ENCODE measurements at places on chromosomes 2 and 18. TPM values are rescaled to one million over a fixed set of nuclear protein-coding genes. Genes with fewer than 3 reads are reported as not detected.

GRCh38 chr2:168443818-168444217, 12.3 kb upstream of the CERS6 start:
- no peak overlapping the region for H3K27ac ChIP-seq
- H3K27me3 ChIP-seq = no peaks in the 10 kb centered on the region
- no peaks in the 10 kb centered on the region for H3K36me3 ChIP-seq
- no peaks in the 10 kb centered on the region for H3K4me1 ChIP-seq
- peak; percentile 17 for DNase-seq

- H3K4me1 ChIP-seq = peaks cover 8% of the 10 kb centered on the region
Measured at GRCh38 chr18:23057096-23057495, 78.2 kb upstream of the CABLES1 start.

DNA sequence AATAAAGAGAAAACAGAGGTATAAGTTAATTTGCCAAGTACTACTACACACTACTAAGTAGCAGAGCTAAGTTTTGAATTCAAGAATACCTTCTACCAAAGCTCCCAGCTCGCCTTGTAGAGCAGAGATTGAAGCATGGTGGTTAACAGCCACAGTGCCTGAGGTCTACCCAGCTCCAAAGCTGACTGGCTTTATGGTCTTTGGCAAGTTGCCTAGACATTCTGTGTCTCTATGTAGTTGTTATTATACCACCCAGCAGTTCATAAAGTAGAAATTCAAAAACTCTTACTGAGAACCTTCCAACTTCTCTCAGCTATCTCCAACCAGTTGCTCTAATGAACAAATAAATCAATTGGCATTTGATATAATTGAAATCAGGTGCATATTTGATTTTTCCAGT, 87.8 kb downstream of the PDE11A start:
- no peaks in the 10 kb centered on the region for H3K36me3 ChIP-seq

DNA sequence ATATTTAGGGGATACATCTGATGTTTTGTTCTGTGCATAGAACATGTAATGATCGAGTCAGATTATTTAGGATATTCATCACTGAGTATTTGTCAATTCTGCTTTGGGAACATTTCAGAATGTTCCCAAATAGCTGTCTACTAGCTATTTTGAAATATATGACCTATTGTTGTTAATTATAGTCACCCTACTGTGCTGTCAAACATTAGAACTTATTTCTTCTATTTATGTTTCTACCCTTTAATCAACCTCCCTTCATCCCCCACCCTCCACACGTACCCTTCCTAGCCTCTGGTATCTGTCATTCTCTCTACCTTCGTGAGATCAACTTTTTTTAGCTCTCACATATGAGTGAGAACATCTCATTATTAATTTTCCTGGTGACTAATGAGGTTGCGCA, 40.9 kb downstream of the ANKRD12 start:
- H3K4me3 ChIP-seq = no peak overlapping the region
- H3K27ac ChIP-seq = no peak overlapping the region
- DNase-seq = no peak
- H3K4me1 ChIP-seq = no peaks in the 10 kb centered on the region
- peaks cover 2% of the 10 kb centered on the region for H3K36me3 ChIP-seq

GRCh38 chr2:55311444-55311870, 42.4 kb upstream of the MTIF2 start:
- H3K4me3 ChIP-seq = no peak overlapping the region
- H3K27ac ChIP-seq = no peak overlapping the region
- H3K27me3 ChIP-seq = no peaks in the 10 kb centered on the region
- peaks cover 31% of the 10 kb centered on the region for H3K4me1 ChIP-seq

GRCh38 chr18:62876828-62877227, 161.5 kb downstream of the PHLPP1 start:
- no peaks in the 10 kb centered on the region for H3K27me3 ChIP-seq
- no peak overlapping the region for H3K4me3 ChIP-seq
- DNase-seq = no peak
- H3K27ac ChIP-seq = no peak overlapping the region

- peaks cover 10% of the 10 kb centered on the region for H3K4me1 ChIP-seq
- H3K27ac ChIP-seq = no peak overlapping the region
- DNase-seq = no peak
- H3K27me3 ChIP-seq = no peaks in the 10 kb centered on the region
- H3K36me3 ChIP-seq = no peaks in the 10 kb centered on the region
Measured at GRCh38 chr2:237631801-237632585, 4.6 kb downstream of the LRRFIP1 start.

- no peaks in the 10 kb centered on the region for H3K27me3 ChIP-seq
- peak; percentile 65 for DNase-seq
- H3K36me3 ChIP-seq = no peaks in the 10 kb centered on the region
- H3K4me3 ChIP-seq = peak within 1 kb of the TSS; percentile 71
- peak within 1 kb of the TSS; percentile 87 for H3K27ac ChIP-seq
- H3K4me1 ChIP-seq = peaks cover 14% of the 10 kb centered on the region
Measured at GRCh38 chr2:237590272-237591140, at the start of gene RAB17. TSS of gene RAB17 (minus strand) at chr2:237590734. CDS start at chr2:237586154, 4,580 bp downstream.

GRCh38 chr2:71944806-71945602, 202.7 kb downstream of the CYP26B1 start:
- no peak overlapping the region for H3K27ac ChIP-seq
- DNase-seq = no peak
- H3K36me3 ChIP-seq = no peaks in the 10 kb centered on the region
- H3K4me1 ChIP-seq = no peaks in the 10 kb centered on the region
- no peaks in the 10 kb centered on the region for H3K27me3 ChIP-seq
- no peak overlapping the region for H3K4me3 ChIP-seq

- H3K27me3 ChIP-seq = no peaks in the 10 kb centered on the region
- no peak overlapping the region for H3K4me3 ChIP-seq
- H3K27ac ChIP-seq = no peak overlapping the region
- peaks cover 1% of the 10 kb centered on the region for H3K4me1 ChIP-seq
- H3K36me3 ChIP-seq = no peaks in the 10 kb centered on the region
Measured at GRCh38 chr2:98747888-98748287, 17.0 kb upstream of the MGAT4A start.

DNA sequence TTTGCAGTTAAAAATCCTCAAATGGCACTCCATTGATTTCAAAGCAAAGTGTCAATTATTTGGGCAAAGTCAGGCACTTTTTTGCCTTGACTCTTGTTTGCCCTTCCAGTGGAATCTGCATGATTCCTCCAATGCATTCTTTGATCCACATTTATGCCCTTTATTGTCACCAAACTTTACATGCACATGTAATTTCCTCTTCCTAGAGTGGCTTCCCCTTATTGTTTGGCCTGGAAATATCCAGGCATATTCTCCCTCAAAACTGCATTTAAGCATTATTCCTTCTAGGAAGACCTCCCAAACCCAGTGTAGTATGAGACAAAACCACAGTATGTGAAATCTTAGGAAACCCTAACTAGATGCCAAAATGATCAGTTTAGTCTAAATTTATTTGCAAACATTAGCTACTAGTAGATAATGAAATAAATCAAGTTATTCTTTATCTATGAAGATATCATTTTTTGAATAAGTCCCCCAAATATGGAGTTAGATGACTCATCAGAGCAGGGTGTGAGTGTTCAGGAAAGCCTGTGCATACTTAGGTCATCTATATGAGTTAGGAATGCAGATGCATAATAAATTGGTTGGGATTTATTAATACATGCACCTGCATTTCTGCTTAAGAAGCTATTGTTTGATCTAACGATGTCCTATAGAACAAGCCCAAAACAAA, 433.3 kb upstream of the TCF4 start:
- H3K27me3 ChIP-seq = no peaks in the 10 kb centered on the region
- H3K4me3 ChIP-seq = no peak overlapping the region
- no peaks in the 10 kb centered on the region for H3K36me3 ChIP-seq
- H3K4me1 ChIP-seq = peaks cover 3% of the 10 kb centered on the region
- DNase-seq = no peak
- H3K27ac ChIP-seq = no peak overlapping the region

GRCh38 chr2:8137801-8138200, 544.1 kb upstream of the ID2 start:
- H3K4me3 ChIP-seq = no peak overlapping the region
- no peaks in the 10 kb centered on the region for H3K27me3 ChIP-seq
- no peaks in the 10 kb centered on the region for H3K4me1 ChIP-seq
- no peak for DNase-seq

- no peaks in the 10 kb centered on the region for H3K36me3 ChIP-seq
- DNase-seq = no peak
- no peaks in the 10 kb centered on the region for H3K27me3 ChIP-seq
- no peaks in the 10 kb centered on the region for H3K4me1 ChIP-seq
Measured at GRCh38 chr18:35776473-35776872, 194.9 kb downstream of the GALNT1 start.

GRCh38 chr2:85758361-85759256, 4.8 kb downstream of the ATOH8 start:
- no peak overlapping the region for H3K27ac ChIP-seq
- peaks cover 6% of the 10 kb centered on the region for H3K4me1 ChIP-seq
- H3K4me3 ChIP-seq = no peak overlapping the region
- H3K36me3 ChIP-seq = no peaks in the 10 kb centered on the region
- peaks cover 26% of the 10 kb centered on the region for H3K27me3 ChIP-seq

- H3K27ac ChIP-seq = no peak overlapping the region
- no peaks in the 10 kb centered on the region for H3K4me1 ChIP-seq
- no peaks in the 10 kb centered on the region for H3K36me3 ChIP-seq
- no peak overlapping the region for H3K4me3 ChIP-seq
Measured at GRCh38 chr2:160453111-160453820, 40.3 kb downstream of the RBMS1 start.

DNA sequence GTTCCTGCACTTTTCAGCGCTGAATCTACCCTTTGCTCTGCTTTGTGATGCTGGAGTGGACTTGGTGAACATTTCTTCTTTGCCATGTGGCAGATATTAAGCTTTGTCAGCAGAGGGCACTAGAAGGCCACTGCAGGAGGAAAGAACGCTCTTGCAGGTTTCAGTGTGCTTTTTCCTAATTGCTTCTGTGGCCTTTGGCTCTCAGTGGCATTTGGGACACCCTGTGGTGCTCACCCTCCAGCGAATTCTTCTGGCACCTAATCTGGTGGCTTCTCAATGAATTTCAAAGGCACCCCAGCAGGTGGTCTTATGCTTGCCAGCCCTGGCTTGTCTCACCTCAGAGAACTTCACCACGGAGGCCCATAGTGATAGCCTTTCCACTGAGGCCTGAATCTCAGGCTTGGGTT, 146.7 kb downstream of the MYO3B start:
- H3K27ac ChIP-seq = no peak overlapping the region
- peak; percentile 66 for DNase-seq
- no peaks in the 10 kb centered on the region for H3K36me3 ChIP-seq

DNA sequence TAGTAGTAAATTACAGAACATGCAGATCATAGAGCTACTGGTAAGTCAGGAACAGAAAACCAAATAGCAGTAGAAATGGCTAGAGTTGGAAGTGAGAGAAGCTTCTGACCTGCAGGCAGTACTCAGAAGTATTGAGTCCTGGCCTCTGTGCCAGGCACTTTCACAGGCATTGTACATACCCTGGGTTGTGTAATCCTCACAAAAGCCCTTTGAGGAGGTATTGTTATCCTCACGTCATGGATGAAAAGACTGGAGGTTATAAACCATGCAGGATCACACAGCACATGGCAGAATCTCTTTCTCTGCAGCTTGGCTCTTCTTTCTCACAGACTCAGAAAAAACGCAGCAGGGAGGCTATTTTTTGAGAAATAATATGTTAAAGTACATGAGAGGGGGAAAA, 789.3 kb upstream of the FAM98A start:
- H3K27ac ChIP-seq = no peak overlapping the region
- DNase-seq = no peak
- no peaks in the 10 kb centered on the region for H3K27me3 ChIP-seq
- no peaks in the 10 kb centered on the region for H3K36me3 ChIP-seq
- no peaks in the 10 kb centered on the region for H3K4me1 ChIP-seq

- peaks cover 13% of the 10 kb centered on the region for H3K4me1 ChIP-seq
- no peaks in the 10 kb centered on the region for H3K27me3 ChIP-seq
- no peaks in the 10 kb centered on the region for H3K36me3 ChIP-seq
- no peak overlapping the region for H3K4me3 ChIP-seq
Measured at GRCh38 chr2:127140538-127140937, 33.6 kb upstream of the BIN1 start.

DNA sequence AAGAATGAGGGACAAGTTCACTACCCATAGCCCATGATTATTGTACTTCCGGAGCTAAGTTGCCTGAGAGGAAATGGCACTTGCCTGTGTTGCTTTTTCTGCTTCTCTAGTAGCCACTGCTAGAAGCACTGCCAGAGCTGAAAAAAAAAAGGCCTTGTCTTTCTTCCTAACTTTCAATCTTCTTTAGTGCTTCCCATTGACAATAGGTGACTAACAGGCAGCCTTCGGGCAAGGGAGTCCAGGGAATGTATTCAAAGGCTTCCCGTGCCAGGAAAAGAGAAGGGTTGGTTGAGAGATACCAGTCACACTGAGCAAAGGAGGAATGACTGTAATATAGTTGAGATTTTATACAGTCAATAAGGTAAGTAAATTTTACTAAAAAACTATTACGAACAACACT, 242.0 kb downstream of the CALCRL start:
- H3K27me3 ChIP-seq = no peaks in the 10 kb centered on the region
- DNase-seq = peak; percentile 5
- H3K36me3 ChIP-seq = no peaks in the 10 kb centered on the region
- H3K4me1 ChIP-seq = no peaks in the 10 kb centered on the region
- no peak overlapping the region for H3K27ac ChIP-seq
- no peak overlapping the region for H3K4me3 ChIP-seq

DNA sequence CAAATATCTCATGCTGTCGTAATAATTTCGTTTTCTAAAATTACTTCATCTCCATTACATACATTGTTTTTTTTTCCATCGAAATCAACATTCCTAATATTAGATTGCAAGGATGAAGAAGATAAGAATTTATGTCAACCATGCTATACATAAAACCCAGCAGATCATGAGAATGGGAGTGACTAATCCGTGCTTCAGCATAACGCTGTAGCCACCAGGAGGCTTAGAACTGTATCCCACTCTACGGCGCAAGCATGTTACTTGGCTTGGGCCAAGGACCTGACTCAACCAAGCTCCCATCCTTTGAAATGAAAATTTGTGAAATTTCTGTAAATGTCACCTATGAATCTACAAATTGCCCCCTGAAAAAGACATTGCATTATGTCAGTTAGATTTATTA, 392.5 kb downstream of the FIGN start:
- H3K4me1 ChIP-seq = peaks cover 8% of the 10 kb centered on the region
- no peak overlapping the region for H3K4me3 ChIP-seq

GRCh38 chr2:220556658-220557057, 929.2 kb downstream of the SLC4A3 start:
- DNase-seq = peak; percentile 36
- H3K27me3 ChIP-seq = no peaks in the 10 kb centered on the region
- H3K27ac ChIP-seq = no peak overlapping the region
- H3K4me3 ChIP-seq = no peak overlapping the region

DNA sequence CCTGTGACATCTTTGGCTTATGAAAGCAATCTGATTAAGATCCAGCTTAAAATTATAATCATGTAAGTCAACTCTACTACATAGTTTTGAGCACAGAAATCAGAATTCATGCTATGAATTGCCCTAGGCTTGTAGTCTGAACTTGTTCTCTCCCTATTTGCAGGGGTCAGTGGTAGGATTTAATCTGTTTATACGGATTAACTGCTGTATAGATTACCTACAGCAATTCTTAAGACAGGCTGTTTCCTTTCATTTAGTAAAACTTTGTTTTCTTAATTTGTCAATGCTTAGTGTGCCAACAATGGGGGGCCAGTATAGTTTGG, 287.9 kb downstream of the PDE11A start:
- peak; percentile 63 for DNase-seq
- no peaks in the 10 kb centered on the region for H3K36me3 ChIP-seq
- H3K27ac ChIP-seq = no peak overlapping the region
- H3K27me3 ChIP-seq = no peaks in the 10 kb centered on the region

SULT1C4 gene
- total RNA-seq = not detected

UGT1A3 gene
- not detected for total RNA-seq

IL36G gene
- 0.62 TPM for total RNA-seq

VWA3B gene
- not detected for total RNA-seq

OTOS gene
- not detected for total RNA-seq

SERPINB4 gene
- total RNA-seq = 0.40 TPM

ANKRD12 gene
- 19.1 TPM for total RNA-seq

BARD1 gene
- 30.5 TPM for total RNA-seq

ACVR1 gene
- 6.7 TPM for total RNA-seq

UGT1A4 gene
- not detected for total RNA-seq

All from PC-3 (cell line).